Neural progenitor cell (in vitro differentiated cells): ENCODE measurements at places on chromosomes 2 and 18.

- DNase-seq: no peak
These were observed 4.4 kb downstream of the ACTR3 start for GRCh38 chr2:113894156-113894743.

DNA sequence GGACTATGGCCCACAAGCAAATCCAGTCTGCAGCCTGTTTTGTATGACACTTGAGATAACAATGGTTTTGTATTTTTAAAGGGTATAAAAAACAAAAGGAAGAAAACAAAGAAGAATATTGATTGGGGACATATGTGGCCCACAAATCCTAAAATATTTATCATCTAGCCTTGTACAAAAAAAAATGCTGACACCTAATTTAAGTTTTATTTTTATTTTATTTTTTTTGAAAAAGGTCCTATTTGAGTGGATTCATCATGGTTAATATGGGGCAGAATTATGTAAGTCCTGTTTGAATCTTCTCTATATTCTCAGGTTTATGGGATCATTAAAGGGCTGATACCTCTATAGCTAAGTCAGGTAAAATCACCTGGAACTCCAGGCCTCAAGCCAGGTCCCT lies 525.7 kb downstream of the LRP1B start:
- DNase-seq: no peak

DNA sequence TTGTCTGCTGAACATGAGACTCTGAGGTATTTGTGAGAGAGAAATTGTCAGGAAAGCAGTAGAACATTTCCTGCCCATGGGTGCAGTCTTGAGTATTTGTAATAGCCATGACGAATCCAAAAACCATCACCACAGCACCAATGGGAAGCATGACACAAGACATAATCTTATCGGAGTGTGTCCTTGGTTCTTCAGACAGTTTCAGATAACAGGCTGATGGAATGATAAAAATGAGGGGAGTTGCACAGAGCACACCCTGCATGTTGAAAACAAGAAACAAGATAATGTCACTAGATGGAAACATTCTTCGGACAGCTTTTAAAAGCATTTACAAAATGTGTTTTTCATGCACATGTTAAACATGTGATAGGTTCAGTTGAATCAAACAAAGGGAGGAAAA lies 56.9 kb downstream of the SLC38A11 start:
- no peak for DNase-seq

DNA sequence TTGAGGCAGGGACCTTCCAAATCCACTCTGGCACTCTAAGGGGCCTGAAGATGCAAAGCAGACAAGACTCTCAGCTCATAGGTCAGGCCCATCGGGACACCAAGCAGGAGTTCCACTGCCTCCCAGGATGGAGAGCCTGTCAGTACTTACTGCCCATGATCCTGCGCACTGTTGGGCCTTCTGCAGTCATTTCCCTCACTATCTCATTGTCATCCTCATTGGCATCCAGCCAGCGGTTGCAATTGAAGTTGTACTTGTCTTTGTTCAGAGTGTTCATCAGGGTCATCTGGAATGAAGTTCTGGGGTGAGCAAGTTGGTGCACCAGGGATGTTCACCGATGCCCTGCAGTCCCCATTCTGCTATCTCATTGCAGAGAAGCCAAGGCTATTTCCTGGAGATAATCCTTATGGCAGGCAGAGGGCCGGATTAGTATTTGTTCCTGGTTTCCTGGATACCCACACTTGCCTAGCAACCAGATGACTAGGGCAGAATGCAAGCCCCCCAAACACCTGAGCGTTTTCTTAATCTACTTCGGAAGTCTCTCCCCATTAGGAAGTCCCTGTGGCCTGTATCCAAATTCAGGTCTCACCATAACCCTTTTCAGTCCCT lies 65.1 kb downstream of the LOXHD1 start:
- DNase-seq: peak; percentile 18

DNA sequence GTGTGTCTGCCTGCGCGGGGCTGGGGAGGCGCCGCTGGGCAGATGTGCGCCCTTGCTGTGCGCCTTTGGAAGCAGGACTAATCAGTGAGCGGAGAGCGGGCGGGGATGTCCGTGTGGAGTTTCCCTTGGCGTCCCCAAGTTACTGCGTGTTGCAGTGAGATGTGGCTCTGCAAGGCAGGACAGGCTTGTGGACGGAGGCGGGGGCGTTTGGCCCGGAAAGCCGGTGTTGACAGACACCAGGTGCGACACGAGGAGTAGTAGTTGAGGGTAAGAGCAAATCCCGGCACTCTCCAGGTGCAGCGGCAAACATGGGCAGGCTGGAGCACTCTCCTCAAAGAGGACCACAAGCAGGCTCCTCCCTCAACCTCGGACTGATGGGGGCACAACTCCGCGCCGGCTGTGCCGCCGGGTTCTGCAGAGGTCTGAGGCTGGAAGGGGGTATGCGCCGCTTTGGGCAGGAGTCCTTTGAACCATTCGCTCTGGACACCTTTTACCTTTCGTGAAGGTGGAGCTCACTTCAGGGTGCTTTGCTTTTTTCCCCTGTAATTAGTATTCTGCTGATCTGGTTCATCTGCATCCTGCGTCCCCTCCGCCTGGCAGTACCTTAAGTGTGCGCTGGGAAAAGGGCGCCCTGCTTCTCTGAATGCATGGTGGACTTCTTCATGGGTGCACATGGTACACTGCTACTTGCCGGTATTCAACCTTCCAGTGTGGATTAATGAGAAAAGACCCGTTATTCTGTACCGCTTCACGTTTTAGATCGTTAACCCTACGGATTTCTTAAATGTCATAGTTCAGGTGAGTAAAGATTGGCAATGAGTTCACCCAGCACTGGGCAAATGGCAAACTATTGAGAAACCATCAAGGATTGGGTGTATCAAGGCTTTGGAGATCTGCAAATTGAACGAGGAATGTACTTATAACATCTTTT lies 608 bp downstream of the CDH7 start:
- peak; percentile 59 for DNase-seq

GRCh38 chr2:72770879-72771461 lies 54.9 kb downstream of the EXOC6B start:
- peak; percentile 74 for DNase-seq

DNA sequence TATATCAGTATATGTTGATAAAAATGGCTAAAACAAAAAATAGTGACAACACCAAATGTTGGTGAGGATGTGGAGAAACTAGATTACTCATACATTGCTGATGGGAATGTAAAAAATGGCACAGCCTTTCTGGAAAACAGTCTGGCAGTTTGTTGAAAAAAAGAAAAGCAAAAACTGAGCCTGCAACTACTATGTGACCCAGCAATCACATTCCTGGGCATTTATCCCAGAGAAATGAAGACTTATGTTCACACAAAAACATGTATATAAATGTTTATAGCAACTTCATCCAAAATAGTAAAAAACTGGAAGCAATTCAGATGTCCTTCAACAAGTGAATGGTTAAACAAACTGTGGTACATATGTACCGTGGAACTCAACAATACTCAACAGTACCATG lies 7.5 kb upstream of the KDSR start:
- no peak for DNase-seq

DNA sequence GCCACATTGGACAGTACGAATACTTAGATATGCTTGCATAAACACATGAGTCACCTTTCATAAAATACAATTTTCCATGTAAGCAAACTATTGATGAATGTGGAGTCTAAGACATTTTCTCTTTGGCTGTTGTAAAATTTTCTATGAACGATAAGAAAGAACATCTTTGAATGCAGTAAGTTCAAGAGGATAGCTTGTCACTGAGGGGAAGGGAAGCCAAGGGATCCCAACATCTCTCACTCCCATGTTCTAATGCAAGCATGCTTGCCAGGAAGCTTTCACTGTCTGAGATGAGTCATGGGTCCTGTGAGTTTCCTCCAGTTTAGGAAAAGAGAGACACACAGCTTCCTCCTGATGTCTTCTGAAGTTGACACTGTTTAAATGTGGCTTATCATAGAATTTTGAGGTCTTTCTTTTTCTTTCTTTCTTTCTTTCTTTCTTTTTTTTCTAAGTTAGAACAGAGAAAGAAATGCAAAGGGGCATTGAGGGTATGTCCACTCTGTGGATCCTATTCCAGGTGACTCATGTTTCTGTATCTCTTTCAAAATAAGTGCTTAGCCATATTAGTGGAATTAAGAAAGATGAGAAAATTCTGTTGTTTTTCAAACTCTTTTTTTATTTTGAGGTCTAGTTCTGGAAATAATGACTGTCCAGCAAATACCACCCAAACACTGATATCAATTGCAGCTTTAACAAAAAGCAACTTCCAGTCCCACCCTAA lies 146.6 kb downstream of the RDH14 start:
- DNase-seq: no peak

- no peak for DNase-seq
These were observed 146.7 kb upstream of the EPAS1 start for GRCh38 chr2:46150445-46150955.

GRCh38 chr18:23210526-23210925 lies 75.2 kb downstream of the CABLES1 start:
- no peak for DNase-seq

- DNase-seq: no peak
These were observed 175.7 kb upstream of the TANK start for GRCh38 chr2:160984426-160985077.

- DNase-seq: no peak
These were observed 151.9 kb downstream of the FMNL2 start for GRCh38 chr2:152486737-152487400.

DNA sequence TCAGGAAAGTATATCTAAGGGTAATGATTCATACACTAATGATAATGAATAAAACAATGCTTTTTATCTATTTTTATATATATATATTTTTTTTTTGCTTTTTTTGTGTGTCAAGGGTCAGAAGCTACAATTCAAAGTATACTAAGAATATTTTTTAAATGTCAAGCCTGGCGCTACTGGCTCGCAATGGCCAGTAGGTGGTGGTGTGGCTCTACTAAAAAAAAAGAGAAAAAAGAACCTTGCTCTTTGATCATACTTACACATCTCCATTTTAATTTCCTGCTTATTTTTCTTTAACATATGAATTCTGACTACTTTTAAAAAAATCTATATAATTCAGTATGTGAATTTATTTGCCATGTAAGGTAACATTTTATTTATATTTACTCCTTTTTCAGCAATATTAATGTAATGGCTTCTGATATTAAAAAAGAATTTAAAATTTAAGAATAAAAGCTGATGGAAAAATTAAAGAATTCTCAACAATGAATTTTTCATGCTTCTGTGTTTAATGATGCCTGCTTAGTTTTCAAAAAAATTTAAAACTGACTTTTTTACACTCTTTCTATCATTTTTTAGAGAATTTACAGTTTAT lies 232.9 kb downstream of the GULP1 start:
- peak; percentile 56 for DNase-seq

DNA sequence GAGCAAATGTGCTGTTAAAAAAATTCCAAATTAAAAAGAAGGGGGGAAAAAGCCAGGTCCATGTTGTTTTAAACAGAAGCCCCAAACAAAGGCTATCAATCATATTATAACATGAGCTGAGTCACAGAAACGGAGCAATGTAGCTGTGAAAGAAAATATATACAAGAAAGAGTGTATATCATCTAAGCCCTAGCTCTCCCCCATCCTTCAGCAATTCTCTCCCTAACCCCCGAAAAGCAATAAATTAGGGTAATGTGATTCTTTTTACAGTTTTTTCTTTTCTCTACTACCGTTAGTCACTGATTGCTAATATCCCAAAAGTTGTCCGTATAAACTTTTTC lies 25.3 kb downstream of the FEZ2 start:
- no peak for DNase-seq
